ENCODE measurements at places on chromosomes 7 and 10.

DNA sequence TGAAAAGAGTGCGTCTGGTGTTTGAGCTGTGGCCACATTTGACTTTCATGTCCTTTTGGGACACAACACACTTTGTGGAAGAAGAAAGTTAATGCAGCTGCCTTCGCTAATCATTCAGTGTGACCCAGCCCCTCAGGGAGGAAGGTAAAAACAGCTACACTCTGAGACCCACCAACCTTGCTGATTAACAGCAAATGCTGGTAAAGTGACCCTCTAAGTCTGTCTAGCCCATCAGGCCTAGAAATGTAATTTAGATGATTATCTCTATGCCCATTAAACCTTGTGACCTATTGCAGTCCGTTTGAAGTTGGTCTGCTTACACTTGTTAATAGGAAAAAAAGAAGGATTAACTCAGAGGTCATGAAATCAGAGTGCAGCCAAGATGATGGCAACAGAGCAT lies 161.9 kb upstream of the WNT16 start:
- DNase-seq, result no peak

DNA sequence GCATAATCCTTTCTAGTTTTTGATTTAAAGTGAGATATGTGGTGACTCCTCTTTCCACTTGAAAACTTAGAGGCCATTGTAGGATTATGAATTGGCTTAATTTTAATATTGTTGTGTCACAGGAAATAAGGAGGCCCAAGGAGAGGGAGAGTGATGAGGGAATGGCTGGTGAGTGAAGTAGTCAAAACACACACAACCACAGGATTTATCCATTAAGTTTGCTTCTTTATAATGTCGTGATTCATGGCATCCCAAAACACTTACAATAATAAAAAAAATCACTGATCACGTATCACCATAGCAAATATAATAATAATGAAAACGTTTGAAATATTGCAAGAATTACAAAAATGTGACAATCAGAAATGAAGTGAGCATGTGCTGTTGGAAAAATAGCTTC lies 1215.5 kb upstream of the LRRTM3 start:
- DNase-seq, result no peak

DNA sequence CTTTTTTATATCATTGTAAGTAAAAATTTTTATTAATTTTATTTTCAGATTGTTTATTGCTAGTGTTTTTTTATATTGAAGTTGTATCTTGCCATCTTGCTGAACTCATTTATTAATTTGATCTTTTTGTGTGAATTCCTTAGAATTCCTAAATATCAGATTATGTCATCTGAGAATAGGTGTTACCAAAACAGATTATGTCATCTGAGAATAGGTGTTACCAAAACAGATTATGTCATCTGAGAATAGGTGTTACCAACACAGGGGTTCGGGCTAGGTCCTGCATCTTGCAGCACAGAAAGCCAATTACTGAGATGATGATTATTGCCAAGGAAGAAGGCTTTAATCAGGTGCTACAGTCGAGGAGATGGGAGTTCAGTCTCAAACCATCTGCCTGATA lies 383.4 kb downstream of the CNTNAP2 start:
- no peak for DNase-seq

- DNase-seq, result no peak
These were observed 9.0 kb downstream of the CUTC start for GRCh38 chr10:99740933-99741559.

DNA sequence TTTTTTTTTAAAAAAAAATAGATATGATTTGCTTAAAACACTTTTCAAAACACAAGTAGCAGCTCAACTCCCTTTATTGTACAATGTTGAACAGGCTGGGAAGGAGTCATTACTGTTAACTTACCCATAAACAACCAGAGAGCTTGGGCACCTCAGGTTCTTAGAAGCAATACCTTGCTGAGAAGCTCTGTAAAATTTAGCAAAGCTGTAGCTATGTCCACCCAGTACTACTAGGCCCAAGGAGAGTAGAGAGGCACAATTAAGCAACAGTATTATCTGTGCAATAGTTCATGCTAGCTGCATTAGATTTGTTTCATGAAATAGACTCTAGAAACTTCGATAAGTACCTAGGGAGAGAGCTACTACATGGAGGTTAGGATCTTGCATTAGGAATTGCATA lies 32.0 kb downstream of the SEMA3A start:
- DNase-seq, result no peak

DNA sequence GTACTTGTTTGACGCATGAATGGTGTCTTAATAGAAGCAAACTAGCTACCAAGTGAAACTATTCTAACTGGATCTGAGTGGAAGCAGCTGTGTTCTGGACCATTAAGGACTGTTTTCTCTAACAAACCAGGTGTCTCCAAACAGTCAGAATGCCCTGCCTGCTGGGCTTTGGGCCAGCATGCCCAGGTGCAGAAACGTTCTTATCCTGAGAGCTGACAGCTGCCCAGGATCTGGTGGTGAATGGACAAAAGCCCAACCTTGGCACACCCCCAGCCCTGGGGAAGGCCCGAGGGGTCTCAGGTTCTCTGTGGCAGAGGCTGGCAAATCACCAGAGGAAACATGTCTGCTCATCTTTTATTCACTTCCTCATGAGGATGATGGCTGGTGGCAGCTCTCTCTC lies 48.2 kb upstream of the LAMB4 start:
- DNase-seq, result no peak

GRCh38 chr10:11175823-11176243 lies 158.2 kb downstream of the CELF2 start:
- no peak for DNase-seq

DNA sequence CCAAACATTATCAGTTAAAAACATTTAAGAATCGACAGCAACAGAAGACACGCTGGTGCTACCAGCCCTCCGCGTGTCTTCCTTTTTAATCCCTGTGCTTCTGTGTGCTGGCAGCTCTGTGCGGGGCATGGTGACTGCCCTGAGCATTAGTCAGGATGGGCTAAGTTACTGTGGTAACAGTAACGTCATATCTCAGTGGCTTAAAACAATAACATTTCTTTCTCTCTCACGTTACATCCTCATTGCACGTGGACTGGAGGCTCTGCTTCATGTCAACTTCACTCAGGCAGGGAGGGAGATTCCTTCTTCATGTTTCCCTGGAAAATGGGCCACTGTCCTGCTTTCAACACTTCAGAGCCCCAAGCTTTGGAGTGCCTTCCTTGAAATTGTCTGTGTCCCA lies 378.5 kb downstream of the CCSER2 start:
- DNase-seq, result no peak

- no peak for DNase-seq
These were observed 50.3 kb upstream of the DOCK1 start for GRCh38 chr10:126854726-126855495.

- DNase-seq, result no peak
These were observed 5.7 kb upstream of the PRR15 start for GRCh38 chr7:29557954-29558353.

- DNase-seq, result no peak
These were observed 511.3 kb downstream of the ARL4A start for GRCh38 chr7:13198727-13199126.

DNA sequence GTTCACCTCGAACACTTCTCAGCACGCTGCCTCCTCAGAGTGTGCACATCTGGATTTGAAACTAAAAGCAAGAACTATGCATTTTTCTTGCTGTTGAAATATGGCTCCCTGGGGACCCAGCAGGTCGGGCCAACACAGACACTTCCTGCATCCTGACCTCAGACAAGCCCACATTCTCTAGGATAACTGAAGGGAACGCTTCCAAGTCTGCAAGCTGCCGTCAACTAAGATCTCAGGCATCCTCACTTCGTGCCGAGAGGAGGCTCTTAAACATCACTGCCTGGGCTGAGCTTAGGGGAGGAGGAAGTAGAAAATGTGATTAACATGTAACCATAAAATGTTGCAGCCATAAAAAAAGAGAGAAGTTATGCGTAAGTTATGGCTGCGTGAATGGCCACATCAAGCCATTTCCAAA lies 65.5 kb downstream of the PYROXD2 start:
- no peak for DNase-seq

DNA sequence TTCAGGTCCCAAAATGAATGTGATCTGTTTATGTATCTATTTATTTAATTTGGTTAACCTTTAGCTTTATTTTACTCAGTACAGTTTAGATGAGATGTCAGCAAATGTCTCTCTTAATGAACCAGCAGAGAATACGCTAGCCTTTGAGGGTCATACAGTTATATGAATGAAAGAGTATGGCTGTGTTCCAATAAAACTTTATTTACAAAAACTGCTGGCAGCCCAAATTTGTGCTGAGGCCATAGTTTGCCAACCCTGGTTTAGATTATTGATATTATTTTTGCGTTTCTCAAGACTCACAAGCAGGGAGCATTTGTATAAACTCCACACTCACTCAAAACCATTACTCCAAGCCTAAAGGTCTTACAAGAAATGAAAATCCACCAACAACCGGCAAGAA lies 323.4 kb upstream of the NRP1 start:
- DNase-seq, result no peak

DNA sequence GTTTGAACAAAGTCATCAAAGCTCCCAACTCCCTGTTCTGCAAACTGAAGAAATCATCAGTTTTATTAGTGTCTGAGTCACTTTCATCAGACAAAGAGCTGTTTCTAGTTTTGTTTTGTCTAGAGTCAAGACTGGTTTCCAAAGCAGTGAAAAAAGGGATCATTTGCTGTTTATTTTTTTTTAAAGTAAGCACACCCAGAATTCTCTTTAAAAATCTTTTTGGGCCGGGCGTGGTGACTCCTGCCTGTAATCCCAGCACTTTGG lies 972.0 kb upstream of the CELF2 start:
- no peak for DNase-seq

DNA sequence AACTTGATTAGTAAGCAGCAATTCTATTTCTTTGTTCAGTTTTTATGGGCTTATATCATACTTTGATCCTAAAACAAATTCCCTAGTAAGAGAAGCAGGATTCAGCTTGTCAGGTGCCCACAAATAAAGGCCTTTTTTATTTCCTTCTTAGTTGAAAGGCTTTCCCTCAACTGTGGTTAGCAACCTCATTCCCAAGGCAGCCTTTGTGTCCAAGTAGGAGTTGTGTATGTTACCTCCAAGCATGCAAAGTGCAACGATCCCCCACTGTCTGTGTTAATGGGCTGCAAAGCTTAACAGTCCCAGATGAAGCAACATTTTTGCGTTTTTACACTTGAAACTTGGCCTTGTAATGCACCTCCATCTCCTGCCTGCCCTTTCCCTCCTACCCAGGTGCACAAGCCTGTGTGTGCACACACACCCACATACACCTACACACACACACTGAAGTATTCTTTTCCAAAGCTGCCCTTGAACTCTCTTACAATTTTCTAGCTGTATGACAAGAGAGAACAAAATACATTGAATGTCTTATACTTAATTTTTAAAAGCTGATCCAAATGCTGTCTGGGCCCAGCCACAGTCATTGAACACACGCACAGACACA lies 278.2 kb downstream of the SNX13 start:
- no peak for DNase-seq

DNA sequence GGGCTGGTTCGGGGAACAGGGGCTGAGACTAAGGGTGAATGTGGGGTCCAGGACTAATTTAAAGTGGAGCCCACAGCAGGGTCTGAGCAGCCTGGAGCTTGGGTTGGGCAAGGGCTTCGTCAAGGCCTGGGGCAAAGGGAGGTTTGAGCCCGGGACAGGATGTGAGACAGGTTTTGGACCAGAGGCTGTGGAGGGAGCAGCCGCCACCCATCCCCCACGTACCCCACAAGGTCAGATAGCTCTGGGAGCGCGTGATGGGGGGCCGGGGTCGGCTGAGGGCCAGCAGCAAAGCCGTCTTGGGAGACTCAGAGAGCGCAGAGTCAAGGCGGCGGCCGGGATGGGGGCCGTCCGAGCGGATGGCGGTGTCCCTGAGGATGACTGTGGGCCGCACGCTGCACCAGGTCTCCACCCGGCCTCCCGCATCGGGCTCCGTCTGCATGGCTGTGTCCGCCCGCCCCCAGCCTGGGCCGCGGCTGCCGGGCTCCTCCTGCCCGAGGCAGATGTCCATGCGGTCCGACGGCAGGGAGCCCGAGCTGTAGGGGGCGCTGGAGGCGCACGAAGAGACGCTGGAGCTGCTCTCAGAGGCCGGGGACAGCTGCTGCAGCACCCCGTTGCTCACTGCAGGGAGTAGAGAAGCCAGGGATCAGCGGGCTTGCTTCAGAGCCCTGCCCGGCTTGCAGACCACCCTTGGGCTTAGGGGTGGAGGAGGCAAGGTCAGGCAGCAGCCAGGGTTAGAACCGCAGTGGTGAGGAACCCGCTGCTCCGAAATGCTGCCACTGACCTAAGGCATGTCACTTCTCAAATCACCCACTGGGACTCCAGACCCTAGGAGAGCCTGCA lies 12.1 kb downstream of the PDZD7 start:
- peak; percentile 79 for DNase-seq

- no peak for DNase-seq
These were observed 163.9 kb downstream of the USP6NL start for GRCh38 chr10:11447586-11447985.

- no peak for DNase-seq
These were observed 712.7 kb upstream of the IGFBP3 start for GRCh38 chr7:46633630-46634240.

GRCh38 chr10:61078542-61079275 lies 134.7 kb upstream of the RHOBTB1 start:
- no peak for DNase-seq

GRCh38 chr7:100489824-100490223 lies 6.1 kb downstream of the NYAP1 start:
- DNase-seq, result no peak

DNA sequence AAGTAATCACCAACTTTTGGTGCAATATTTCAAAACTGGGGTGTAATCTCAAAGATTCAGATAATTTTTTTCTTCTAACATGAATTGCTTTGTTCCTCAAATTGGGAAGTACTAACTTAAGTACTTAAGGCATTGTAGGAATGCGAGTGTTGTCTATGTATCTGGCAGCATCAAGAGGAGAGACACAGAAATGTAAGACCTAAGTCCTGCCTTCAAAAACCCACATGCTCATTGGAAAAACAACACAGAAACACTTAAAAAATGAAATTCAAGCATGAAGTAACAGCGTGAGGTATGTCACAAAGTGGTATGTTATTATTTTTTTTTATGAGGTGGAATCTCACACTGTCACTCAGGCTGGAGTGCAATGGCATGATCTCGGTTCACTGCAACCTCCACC lies 288.5 kb downstream of the ZEB1 start:
- no peak for DNase-seq

- no peak for DNase-seq
These were observed 4.4 kb downstream of the SCART1 start for GRCh38 chr10:133458021-133458709.

- DNase-seq, result no peak
These were observed 683.9 kb downstream of the CCSER2 start for GRCh38 chr10:85012305-85012704.

DNA sequence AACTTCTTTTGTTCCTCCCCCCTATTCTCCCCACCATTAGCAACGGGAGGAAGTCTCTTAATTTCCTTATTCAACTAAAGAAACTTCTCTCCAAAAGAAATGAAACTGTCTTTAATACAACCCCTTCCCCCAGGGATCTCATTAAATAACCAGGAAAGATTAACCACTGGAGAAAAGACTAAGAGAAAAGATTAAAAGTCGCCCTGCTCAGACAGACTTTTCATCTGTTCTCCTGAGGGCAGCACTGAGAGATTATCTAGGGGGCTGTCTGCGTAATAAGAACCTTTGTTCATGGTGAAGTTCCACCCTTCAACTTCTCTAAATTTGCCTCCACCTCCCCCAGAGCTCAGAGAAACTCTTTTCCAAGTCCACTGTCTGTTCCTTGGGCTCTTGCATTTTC lies 105.5 kb downstream of the HGF start:
- DNase-seq, result no peak

- no peak for DNase-seq
These were observed 33.6 kb upstream of the FAM20C start for GRCh38 chr7:158771-159170.
